ENCODE measurements at places on chromosomes 6 and 20. TPM values are rescaled to one million over a fixed set of nuclear protein-coding genes. Genes with fewer than 3 reads are reported as not detected.

- DNase-seq, result no peak
Observed at GRCh38 chr6:52840763-52841585, at the start of gene GSTA5. TSS of gene GSTA5 (minus strand) at chr6:52840813.

DNA sequence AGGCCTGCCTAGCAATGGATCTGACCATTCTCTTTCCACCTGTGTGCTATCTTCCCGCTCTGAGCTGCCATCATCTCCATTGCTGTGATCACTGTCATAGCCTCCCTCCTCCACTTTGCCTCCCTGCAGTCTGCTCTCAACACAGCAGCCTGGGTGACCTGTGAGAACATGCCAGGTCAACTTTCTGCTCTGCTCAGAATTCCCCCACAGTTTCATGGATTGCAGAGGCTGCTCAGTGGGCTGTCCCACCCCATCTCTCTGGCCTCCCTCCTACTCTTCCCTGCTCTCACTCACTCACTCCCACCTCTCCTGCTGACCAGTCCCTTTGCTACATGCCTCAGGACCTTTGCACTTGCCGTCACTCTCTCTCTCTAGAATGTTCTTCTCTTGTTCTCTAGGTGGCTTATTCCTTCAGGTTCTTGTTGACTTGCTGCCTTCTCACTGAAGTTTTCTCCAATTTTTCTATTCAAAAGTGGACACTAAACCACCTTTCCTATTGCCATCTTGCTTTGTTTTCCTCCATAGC, 159.9 kb downstream of the CD83 start:
- peak; percentile 52 for DNase-seq

- DNase-seq, result no peak
Observed at GRCh38 chr6:164066766-164067165, 652.2 kb downstream of the QKI start.

- no peak for DNase-seq
Observed at GRCh38 chr20:43295781-43296180, 106.1 kb upstream of the PTPRT start.

DNA sequence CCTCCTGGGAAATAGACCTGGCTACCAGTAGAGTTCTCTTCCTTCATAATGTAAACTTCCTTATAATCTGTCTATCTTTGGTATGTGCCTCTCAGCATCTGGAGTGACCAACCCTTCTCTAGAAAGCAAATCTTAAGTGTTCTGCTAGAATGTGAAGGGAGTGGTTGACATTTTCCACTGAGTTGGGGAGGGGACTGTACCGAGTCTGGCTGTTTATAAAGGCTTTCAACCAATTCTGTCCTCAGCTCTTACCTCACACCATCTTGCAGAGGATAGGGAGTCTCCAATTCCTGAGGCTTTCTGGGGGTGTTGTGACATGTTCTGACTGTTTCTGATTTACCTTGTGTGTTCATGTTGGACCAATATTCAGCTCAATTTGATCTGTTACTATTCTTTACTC, 39.6 kb downstream of the FAM217A start:
- DNase-seq, result no peak

- DNase-seq, result no peak
Observed at GRCh38 chr6:68296126-68296525, 339.0 kb upstream of the ADGRB3 start.

The GPR63 gene
- total RNA-seq, result 5.9 TPM

The DEF6 gene
- 5.6 TPM for total RNA-seq

All from H9 (cell line).